ENCODE measurements at places on chromosomes 2 and 18.

DNA sequence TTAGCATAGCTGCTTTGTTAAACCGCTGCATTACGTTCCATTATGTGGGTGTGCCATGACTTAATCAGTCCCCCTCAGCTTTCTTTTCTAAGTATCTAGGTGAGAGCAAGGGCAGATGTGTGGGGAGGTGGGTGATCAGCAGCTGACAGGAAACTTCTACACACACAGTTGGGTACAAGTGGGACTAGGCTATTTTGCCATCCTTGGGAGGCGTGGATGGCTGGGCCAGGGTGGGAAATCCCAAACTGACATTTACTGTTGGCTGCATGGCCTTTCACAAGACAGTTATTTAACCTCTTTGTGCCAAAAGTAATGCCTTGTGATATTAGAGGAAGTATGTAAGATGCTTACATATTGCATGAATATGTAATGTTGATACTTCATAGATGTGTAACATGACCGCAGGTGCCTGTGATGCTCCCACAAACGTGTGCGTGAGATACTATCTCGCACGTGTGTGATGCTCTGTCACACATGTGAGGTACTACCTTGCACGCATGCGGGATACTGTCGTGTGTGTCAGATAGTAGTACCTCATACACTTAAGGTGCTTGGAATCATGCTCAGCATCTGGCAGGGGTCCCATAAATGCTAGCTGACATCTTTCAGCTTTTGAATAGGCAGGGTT, 314.5 kb downstream of the PRKCE start:
- DNase-seq, result no peak

GRCh38 chr2:200203381-200203827, 103.1 kb upstream of the SPATS2L start:
- DNase-seq, result no peak

GRCh38 chr2:115161081-115161770, 718.8 kb downstream of the DPP10 start:
- peak; percentile 58 for DNase-seq

DNA sequence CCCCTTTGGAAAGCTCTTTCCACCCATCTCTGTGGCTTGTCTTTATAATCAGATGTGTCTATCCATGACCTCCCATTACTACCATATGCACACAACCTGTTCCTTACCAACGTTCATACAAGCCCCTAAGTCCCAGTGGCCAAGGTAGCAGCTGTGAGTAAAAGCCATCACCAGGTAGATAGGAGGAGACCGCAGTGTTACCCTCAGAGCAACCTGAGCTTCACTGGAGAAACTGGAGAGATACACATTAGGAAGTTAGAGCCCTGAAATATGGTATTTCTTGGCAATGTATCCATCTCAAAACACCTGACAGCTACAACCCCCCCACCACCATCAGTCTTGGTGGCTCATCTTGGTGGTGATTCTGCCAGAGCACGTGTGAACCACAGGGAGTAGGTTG, 26.0 kb downstream of the LOXHD1 start:
- no peak for DNase-seq

DNA sequence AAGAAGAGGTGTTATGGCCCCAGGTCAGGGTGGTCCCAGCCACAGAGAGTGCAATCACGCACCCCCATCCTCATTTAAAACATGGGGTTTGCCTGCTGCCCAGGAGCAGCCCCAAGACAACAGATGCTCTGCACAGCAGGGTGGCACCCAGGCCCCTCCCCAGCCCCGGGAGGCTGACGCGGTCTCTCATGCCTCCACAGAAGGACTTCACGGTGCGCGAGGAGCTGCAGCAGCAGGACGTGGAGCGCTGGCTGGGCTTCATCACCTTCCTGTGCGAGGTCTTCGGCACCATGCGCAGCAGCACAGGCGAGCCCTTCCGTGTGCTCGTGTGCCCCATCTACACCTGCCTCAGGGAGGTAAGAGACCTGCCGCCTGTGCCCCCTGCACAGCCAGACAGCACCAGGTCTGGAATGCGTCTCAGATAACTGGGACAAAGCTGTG, 133.7 kb downstream of the SMAD7 start:
- DNase-seq, result no peak

DNA sequence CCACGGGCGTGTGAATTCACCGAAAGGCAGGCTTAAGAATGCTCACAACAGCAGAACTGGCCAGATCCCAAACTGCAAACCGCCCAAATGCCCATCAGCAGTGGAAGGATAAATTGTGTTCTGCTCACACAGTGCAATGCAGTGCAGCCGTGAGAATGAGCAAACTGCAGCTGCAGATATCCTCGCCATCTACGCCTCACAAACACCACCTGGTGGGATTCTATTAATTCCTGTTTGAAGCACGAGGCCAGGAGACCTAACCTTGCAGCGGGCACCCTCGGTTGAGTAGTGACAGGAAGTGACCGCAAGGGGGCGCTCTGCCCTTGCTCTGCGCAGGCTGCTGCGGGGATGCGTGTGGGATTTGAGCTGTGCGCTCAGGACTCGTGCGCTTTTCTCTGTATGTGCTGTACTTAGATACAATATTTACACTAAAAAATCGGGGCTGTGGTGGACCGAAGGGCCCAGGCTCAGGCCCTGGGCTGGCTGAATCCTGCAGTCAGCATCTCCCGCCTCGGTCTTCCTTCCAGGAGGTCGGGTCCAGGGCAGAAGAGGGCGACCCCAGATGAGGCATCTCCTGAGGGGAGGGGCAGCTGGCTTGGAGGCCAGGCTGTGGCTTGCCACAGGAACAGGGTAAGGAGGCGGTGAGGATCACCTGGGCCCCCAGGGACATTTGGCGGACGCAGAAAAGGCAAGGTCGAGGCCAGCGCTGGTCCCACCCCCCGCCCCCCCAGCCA, 19.8 kb upstream of the PDIA6 start:
- peak; percentile 49 for DNase-seq

DNA sequence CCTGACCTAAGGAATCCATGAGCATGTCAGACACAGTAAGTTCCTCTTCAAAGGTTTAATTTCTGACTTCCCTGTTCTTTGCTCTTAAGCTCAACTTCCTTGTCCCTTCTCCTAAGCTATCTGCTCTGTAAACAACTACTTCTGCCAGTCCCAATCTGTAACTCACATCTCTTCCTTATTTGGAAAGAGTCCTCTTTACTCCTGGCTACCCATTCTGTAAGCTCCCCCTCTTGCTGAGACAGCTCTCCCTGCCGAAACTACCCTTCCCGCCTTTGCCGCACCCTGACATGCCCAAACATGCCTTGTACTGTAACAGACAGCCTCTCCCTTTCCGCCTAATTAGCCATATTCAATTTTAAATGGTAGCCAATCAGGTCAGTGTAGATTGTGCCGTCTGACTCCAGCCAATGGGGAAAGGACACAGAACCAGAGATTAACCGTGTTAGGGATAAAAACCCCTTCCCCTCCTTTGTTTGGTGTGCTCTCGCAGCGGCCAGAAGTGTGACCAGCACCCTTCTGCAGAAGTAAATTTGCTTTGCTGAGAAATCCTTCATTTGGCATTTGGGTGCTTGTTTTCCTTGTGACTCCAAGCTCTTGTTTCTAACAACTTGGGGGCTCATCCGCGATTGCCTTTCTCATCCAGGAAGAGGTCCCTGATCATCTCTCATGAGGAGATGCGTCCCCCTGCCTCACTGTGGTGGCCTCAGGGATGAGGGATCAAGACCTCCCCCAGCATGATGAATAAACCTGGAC, 49.0 kb downstream of the PIAS2 start:
- no peak for DNase-seq

GRCh38 chr2:9302755-9303154, 96.1 kb downstream of the ASAP2 start:
- DNase-seq, result no peak

DNA sequence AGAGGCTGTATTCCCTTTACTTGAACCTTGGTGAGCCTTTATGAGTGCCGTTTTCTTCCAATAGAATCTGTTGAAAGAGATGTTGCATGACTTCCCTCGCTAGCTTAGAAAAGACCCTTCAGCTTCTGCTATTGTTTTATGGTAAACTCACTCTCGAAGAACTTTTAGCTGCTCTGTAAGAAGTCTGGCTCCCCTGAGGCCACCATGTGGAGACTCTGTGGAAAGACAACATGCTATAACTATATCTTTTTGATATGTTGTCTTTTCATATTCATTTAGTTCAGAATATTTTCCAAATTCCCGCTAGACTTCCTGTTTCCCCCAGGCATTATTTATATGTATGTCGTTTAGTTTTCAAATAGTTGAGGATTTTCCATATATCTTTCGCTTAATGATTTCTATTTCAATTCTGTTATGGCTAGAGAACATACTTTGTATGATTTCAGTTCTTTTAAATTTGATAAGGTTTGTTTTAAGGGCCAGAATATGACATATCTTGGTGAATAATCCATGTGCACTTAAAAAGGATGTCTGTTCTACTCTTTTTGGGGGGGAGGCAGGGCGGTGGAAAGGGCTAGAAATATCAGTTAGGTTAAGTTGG, 64.1 kb downstream of the PTPN4 start:
- no peak for DNase-seq

DNA sequence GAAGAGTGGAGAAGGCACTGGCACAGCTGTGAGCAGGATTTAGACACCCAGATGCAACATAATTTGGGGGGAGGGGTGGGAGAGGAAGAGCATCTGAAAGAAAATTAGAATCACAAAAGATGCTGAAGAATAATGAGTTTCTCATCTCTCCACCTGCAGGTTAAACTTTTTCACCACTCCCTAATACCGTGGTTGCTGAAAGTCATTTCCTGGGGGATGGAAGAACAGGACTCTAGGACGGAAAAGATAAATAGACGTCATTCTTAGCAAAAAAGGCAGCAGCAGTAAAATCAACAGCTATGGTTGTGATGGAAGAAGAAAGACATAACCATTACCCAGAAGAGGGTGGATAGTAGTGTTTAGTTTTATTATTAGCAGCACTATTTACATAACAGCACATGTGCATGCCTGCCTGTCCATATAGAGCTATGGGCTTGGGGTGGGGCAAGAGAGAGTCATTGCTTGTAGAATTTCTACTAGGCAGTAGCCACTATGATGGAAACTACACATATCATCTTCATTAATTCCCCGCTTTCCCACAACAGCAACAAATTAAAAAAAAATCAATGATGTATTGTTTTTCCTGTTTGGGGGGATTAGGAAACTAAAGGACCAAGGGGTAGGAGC, 212.2 kb downstream of the TRIB2 start:
- DNase-seq, result no peak
